ENCODE measurements at places on chromosomes 3 and 15.
A peak's percentile ranks its signal among the peaks of the same experiment; 100 is the strongest.

DNA sequence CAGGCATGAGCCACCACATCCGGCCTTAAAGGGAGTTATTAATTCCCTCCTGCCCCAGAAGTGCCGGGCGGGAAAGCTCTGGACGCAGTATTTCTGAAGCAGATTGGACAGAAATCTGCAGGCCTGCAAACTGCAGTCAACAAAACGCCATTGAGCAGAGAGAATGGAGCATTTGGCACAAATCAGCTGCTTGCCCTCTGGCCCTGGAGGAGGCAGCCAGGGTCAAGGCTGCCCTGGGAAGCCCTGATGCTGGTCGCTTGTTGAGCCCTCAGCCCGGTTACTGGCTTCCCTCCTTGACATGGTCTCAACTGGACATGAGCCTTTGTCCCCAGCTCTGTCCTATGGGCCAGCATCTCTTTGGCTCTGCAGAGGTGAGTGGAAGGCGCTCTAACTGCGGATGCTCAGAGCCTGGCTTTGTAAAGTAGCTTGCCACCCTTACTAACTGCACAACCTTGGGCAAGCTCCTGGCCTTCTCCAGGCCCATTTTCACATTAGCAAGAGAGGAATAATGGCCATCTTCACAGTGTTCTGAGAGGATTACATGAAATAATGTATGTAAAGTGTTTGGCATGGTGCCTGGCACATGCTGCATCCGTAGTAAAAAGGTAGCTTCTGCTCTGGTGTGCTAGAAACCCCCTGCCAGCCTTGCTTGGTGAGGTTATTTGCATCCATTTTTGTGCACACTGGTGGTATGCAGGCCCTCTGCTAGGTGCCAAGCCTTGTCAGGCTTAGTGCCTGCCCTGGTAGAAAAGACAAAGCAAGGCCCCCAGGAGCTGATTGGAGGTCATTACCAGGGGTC is 4.1 kb downstream of the SEMA4B start:
- DNase-seq = no peak

DNA sequence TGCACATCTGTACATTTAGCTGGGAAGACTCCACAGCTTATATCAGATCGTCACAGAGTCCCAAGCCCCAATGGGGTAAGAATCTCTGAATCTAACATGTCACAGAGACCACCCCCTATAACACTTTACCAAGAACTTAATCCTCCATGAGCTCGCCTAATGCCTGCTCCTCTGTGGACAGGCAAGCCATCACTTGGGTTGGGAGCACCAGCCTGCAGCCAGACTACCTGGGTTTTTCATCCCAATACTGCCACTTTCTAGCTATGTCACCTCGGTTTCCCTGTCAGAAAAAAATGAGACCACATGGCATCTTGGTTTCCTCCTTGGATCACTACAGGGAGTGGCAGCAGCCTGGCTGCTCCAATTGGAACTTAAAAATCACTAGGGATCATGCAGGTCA is 277.9 kb upstream of the TLE3 start:
- DNase-seq = no peak

DNA sequence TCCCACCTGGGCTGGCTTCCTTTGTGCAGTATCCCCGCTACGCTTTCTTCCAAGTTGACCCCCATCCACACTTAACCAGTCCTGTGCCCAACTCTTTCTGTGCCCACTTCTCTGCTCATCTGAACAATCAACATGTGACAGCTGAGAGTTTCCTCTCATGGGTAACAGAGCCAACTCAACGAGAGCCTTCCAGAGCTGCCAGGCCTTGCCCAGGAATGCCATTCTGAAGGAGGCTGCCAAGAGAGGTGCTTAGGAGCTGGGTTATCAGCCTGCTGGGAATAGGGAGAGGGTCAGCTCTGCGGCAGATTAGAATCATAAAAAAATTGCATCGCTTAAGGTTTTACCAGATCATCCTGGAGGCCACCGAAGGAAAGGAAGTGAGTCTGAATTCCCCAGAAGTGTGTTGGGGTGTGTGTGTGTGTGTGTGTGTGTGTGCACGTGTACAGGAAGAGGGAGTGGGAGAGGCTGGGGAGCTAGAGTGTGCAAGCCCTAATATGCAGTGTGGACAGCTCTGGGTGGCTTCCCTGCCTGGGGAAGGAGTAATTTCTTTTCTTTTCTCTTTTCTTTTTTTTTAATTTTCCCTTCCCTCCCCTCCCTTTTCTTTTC is 66.7 kb downstream of the ITGA11 start:
- DNase-seq = no peak

DNA sequence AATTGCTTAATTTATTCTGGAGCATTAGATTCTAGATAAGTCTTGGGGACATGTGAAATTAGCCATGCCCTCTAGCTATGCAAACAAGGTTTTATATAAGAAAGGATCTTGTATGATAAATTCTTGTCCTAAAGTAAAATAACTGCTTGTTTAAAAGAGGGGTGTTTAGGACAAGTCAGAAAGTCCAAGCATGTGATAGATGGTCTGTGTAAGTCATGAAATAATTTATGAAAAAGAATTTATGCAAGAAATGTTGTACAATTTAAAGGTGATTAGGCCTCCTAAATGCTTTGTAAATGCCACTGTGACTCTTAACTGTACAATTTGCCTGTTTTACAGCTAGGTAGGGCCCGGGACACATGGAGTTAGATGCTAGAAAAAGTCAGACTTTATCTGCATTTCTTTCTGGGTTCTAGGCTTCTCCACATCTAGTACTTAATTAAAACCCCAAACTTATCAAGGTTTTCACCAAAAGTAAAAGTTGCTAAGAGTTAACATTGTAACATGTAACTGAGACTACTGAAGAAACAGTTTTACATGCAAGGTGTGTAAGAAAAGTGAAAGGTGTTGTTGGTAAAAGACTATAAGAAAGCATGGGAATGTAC is 13.2 kb downstream of the LINS1 start:
- peak; percentile 7 for DNase-seq

DNA sequence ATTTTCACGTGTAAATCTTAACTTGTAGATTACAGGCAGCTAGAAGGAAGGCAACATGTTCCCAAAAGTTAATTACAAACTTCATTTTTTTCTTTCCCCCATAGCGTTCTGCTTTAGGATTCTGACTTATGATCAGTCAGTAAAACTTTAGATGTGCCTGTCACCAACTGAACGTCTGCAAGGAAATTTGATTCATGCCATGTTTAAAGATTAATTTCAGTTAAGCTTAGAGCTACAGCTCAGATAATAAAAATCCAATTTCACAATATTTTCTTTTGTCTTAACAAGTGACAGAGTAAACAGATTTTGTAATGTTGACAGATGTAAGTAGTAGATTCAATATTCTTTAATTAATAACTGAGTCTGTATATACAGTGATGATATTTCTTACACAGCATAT is 253.1 kb downstream of the NFKBIZ start:
- DNase-seq = no peak

- DNase-seq = no peak
Measured at GRCh38 chr3:30641416-30642251, 35.2 kb downstream of the TGFBR2 start.

GRCh38 chr15:35208353-35208752 is 123.3 kb upstream of the NANOGP8 start:
- no peak for DNase-seq

- DNase-seq = no peak
Measured at GRCh38 chr3:55595420-55595819, 108.3 kb upstream of the WNT5A start.

DNA sequence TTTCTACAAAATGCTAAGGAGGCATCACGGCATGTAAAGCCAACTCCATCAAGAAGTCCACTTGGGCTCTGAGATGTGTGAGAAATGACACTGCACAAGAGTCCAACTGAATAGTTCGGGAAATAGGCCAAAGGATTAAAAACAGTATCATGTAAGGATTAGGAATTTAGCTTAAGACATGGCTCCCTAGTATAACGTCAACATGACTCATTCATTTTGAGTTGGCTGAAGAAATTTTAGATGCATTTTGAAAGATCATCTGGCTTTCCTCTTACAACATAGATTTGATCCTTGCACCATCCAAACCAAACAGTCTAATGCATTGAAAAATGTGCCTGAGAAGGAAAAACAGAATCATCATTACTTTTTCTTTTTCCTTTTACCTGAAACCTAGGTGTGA is 109.3 kb upstream of the MME start:
- DNase-seq = no peak

- DNase-seq = peak; percentile 42
Measured at GRCh38 chr3:179929091-179929529, 107.6 kb downstream of the PEX5L start.

DNA sequence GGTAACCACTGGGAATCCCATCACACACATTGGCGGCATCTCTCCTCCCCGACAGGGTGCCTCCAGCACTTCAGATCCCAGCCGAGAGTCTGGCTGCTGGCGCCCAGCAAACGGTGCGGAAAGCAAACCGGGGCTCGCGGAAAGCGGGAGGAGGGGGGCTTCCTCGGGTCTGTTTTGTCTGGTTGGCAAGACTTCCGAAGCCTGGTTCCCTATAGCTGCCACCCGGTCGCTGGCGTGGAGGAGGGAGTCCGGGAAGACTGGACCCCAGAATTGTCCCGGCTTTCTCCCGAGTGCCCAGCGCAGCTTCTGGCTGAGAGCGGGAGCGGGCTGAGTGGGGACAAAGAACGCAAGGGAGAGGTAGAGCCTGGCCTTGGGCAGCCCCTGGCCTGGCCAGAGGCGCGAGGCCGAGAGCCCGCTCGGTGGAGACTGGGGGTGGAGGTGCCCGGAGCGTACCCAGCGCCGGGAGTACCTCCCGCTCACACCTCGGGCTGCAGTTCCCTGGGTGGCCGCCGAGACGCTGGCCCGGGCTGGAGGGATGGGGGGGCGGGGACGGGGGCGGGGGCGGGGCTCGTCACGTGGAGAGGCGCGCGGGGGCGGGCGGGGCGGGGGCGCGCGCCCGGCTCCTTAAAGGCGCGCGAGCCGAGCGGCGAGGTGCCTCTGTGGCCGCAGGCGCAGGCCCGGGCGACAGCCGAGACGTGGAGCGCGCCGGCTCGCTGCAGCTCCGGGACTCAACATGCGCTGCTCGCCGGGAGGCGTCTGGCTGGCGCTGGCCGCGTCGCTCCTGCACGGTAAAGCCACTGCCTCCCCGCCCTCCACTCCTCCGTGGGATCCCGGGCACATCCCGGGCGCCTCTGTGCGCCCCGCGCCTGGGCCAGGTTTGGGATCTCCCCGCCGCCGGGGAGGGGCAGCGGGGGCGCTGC is at the start of gene CHRNA7:
TSS of gene CHRNA7 (plus strand) at position 654 of the 920 bp plus-strand sequence. CDS start at position 734, 80 bp downstream.
- peak; percentile 81 for DNase-seq

- DNase-seq = no peak
Measured at GRCh38 chr15:63526401-63526800, 22.0 kb downstream of the USP3 start.

DNA sequence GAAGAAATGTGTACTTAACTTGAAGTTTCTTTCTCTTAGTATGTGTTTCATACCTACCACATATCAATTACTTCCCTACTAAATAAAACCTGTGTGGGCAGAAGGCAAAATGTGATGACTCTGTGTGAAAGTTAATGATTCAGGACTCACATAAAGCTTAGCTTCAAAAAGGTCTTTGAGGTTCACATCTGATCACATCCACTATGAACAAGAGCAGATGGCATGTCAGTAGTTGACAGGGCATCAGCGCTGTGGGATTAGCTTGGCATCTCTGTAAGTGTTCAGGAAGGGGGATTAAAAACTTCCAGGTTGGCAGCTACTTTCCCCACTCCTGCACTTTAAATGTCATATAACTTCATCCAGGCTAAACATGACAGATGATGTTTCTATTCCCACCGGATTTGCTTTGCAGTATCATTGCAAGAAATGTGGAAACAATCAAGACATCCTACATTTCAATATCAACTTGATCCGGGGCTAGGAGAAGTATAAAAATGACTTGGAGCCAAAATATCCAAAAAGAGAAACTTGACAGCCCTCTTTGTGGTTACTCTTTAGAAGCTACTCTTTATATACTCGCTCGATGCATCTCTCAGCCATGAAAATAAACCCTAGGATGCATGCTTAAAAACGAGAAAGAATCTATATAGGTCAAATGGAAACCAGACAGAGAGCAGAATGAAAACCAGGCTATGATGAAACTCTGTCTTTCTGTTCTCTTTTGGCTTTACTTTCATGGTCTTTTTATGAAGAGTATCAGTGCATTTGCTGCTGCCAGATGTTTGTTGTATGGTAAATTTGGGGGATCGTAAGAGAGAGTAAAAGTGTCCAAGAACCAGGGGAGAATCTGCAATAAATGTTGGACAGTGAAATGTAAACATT is 273.1 kb upstream of the ALCAM start:
- peak; percentile 12 for DNase-seq

GRCh38 chr15:57150066-57150865 is 226.0 kb upstream of the CGNL1 start:
- no peak for DNase-seq

DNA sequence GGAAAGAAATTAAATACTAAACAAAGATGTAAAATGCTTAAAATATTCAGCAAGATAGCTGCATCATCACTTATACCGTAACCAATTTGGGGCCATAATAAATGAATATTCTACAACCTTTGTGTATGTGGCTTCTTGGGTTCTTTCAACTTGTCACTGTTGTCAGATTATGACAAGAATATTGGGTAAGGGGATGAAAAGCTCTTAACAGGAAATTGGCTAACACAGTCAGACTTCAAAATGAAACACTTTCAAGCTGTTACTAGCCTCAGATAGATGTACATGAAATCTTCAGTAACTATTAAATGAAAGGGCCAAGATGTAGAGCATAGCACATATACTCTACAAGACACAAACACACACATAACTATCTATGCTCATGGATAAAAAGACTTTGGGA is 38.7 kb upstream of the ZNF385D start:
- no peak for DNase-seq

DNA sequence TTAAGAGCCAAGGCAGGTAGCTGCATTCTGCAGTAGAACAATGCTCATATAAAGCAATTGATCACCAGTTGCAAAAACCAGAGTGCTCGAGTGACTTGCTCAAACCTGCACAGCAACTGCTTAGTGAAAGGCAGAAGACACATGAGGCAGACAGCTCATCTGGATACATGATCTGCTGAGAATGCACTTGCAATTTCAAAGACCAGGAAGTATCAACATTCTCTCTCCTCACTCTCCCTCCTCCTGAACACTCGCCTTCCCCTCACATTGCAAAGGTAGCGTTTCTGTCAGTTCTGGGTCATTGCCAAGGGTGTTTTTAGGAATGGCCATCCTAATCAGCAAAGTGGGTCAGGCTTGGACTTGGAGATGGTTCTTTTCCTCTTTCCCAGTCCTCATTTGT is 61.0 kb downstream of the BFSP2 start:
- no peak for DNase-seq

DNA sequence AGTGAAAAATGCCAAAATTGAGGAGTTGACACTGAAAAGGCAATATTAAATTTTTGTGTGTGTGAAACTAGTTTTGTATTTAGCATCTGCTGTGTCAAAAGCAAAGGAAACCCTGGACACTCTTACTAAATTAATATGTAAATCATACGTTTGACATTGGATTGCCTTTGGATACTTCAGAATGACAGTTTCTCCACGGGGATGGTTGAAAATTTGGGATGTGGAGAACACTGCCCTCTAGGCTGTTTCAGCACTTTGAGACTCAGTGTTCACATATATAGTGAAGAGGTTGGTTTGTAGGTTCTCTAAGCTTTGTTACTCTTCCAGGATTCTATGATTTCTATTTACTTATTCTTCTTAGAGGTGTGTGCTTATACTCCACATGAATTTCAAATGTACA is 3.0 kb downstream of the ROBO2 start:
- DNase-seq = no peak

GRCh38 chr15:68655686-68656437 is 77.1 kb downstream of the CORO2B start:
- DNase-seq = no peak

GRCh38 chr15:26171266-26171665 is 308.1 kb upstream of the ATP10A start:
- DNase-seq = no peak

- no peak for DNase-seq
Measured at GRCh38 chr3:98518816-98519215, 3.9 kb downstream of the CLDND1 start.
